ENCODE measurements at places on chromosomes 3 and 15.

- DNase-seq = no peak
Measured at GRCh38 chr3:58794750-58795149, 128.2 kb upstream of the FAM3D start.

- no peak for DNase-seq
Measured at GRCh38 chr3:103126115-103126514, 691.3 kb downstream of the ZPLD1 start.

GRCh38 chr3:129313415-129313664 lies 34.7 kb downstream of the HMCES start:
- no peak for DNase-seq

DNA sequence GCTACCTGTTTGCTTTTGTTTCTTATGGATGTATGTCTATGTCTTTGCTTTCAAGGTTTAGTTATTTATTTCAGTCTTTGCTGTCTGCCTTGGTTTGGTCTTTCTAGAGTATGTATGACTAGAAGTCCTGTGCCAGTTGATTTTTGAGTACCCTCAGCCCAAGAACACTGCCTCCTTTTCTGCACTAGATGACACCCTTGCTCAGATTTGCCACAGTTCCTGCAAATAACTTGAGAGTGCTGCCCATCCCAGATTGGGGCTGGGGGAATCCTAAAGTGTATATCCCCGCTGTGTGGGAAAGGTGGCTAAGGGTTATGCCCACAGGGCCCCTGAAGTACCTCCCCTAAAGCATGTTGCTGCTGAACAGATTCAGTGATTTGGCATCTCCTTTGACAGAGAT lies 32.0 kb downstream of the NLGN1 start:
- no peak for DNase-seq

DNA sequence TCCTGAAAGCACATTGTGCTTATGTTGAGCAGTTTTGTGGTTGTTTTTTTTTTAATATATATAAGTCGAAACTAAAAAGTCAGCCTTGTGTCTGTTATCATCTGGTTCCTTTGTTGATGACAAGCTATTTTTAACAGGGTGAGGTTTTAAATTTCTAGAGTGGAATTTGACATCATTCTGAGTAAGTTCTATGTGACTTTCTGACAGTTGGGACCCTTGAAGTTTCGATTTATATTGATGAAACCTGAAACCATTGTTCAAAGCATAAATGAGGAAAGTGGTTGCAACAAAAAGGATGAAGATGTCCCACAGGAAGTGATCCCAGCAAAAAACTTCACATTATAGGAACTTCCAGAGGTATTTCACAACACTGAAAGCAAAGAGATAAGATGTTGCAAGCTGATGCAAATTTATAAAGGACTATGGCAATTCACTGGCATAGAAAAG lies 94.0 kb downstream of the CYP19A1 start:
- peak; percentile 63 for DNase-seq

Data from HL-60 (cell line).